ENCODE measurements at places on chromosomes 1 and 21.

GRCh38 chr1:228956864-228957263, 221.6 kb downstream of the RHOU start:
- DNase-seq = peak; percentile 28

DNA sequence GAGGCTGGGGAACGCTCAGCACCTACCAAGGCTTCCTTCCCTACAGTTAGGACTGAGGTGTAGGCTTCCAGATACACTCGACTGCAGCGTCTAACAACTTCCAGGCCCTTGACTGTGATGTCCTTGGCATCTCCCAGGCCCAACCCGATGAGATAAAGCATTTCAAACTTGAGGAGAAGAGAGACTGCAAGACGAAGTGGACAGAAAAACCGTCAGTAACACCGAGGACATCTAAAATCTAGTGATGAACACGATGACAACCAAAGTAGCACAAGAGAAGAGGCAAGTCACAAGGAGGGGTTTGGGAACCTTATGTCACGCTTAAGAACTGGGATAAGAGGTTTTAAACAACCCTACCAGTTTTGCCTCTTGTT, 314 bp downstream of the DPH5 start:
- no peak for DNase-seq

GRCh38 chr21:21547368-21547953, 549.3 kb downstream of the NCAM2 start:
- DNase-seq = peak; percentile 2

GRCh38 chr1:156750191-156750672, 1.2 kb downstream of the HDGF start:
- peak; percentile 58 for DNase-seq

DNA sequence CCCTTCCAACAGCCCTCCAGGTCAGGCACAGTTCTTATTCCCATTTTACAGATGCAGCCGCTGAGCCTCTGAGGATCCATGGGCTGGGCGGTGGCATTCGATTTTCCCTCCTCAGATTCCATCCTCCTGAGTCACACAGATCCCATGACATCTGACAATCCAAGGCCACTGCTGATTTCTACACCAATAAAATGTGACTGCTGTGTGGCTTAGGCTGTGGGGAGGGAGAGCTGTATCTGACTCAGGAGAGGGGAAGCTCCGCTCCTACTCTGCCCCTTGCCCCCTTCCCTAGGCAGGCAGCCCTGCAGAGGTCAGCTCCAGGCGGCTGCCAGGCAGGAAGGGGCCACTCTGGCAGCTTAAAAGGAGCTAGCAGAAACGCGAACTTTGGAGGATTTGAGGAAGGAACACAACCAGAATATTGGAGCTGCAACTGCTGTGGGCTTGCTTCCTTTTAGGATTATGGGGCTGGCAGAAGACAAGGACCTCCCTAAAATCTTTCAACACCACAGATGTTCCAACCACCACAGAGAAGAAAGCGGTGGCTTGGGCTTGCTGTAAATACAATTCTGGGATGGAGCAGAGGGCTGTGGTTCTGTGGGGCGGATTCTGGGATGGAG, 50.0 kb downstream of the MRPL37 start:
- DNase-seq = peak; percentile 85

- DNase-seq = no peak
Observed at GRCh38 chr1:158186180-158186579, 5.5 kb downstream of the CD1D start.

DNA sequence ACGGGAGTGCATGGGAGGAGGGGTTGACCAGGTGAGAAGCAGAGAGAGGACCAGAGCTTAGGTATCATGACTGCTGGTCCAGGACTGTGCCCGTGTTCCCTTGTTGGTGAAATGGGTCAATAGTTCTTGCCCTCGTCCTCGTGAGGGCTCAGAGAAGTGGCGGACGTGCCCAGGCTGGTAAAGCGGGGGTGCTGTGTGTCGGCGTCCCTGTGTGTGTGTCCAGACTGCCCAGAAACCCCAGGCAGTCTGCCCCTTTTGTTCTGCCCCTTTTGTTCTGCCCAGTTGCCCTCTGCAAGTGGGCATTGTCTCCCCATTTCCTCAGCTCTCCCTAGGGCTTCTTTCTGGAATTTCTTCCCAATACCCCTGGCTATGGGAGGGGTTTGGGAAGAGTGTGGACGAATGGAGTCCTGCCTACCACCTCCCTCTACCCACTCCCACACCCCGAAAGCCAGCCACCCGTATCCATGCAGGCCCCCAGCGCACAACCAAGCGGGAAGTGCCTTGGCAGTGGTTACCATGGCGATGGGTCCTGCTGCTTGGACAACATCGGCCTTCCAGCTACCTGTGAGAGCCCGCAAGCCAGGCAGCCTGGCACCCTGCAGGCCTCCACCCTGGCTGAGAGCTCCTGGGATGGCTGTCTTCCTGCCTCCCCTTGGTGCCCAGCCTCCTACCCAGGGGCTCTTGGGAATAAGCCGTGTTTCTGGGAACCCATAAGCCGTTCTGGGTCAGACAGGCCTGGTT, 34.7 kb downstream of the ACOT11 start:
- DNase-seq = no peak

DNA sequence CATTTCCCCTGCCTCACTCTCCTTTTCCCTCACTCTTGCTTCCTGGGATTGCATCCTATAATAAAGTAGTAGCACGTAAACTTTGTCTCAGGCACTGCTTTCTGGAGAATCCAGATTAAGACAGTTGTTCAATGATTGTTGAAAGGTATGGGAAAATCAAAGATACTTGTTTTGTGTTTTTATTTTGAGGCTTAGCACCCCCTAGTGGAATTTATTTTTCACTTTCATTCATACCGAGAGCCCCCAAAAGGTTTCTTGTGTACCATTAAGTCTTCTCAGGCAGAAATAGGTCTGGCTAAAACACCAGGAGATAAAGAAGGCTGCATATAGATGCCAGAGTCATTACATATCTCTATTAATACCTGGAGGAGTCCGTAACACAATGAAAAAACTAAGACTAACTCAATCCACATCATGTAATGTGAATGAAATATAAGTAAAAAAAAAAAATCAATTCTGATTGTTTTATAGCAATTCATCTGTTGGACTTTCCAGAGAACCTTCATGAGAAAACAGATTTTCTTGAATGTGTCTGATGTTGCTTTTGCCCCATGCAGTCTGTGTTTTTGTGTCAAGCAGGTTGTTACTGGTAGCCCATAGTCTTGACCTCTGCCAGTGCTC, 103.5 kb downstream of the RPE65 start:
- peak; percentile 68 for DNase-seq

GRCh38 chr1:207366022-207366421, 44.5 kb downstream of the CD55 start:
- DNase-seq = peak; percentile 28

GRCh38 chr1:82225421-82226185, 424.9 kb downstream of the ADGRL2 start:
- DNase-seq = peak; percentile 50

DNA sequence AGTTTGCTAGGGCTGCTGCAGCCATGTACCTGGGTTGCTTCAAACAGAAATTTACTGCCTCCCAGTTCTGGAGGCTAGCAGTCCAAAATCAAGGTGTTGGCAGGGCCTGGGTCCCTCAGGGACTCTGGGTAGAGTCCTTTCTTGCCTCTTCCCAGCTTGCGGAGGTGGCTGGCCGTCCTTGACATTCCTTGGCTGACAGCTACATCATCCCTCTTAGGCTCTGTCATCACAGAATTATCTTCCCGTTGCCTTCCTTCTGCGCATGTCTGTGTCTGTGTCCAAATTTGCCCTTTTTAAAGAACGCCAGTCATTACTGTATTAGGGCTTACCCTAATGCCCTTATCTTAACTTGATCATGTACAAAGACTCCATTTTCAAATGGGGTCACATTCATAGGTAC, 37.6 kb upstream of the PGBD5 start:
- DNase-seq = no peak

DNA sequence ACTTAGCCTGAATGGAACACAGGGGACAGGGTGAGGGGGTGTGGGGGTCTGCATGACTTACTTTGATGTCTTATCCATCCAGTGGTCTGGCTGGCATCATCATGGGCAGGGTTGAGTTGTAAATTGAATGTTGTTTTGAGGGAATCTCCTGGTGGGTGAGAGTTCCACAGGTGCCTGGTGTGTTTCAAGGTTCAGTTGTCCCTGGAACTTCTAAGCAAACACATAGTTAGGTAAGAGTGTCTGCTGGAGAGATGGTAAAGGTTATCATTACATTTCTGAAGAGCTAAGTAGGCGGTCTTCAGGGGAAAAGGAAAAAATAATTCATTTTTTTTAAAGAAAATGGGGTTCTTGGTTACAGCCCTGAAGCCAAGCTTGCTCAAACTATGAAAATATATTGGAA, 46.0 kb upstream of the SIPA1L2 start:
- DNase-seq = no peak

DNA sequence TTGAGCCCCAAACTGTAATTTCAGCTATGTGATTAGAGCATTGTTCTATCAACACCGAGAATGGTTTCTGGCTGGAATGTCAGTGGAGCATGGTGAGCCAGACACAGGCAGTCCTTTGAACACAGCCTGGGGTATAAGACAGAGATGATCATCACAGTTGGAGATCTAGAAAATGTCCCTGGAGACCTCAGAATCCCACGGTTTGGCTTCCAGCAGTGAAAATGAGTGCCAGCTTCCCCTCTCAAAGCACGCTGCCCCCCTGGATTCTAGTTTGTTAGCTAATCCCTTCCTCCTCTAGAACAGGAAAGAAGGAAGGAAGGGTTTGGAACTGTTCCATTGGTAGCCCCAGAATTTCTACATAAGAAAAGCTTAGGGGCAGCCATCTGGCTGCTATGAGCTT, 59.9 kb upstream of the JAK1 start:
- DNase-seq = no peak

DNA sequence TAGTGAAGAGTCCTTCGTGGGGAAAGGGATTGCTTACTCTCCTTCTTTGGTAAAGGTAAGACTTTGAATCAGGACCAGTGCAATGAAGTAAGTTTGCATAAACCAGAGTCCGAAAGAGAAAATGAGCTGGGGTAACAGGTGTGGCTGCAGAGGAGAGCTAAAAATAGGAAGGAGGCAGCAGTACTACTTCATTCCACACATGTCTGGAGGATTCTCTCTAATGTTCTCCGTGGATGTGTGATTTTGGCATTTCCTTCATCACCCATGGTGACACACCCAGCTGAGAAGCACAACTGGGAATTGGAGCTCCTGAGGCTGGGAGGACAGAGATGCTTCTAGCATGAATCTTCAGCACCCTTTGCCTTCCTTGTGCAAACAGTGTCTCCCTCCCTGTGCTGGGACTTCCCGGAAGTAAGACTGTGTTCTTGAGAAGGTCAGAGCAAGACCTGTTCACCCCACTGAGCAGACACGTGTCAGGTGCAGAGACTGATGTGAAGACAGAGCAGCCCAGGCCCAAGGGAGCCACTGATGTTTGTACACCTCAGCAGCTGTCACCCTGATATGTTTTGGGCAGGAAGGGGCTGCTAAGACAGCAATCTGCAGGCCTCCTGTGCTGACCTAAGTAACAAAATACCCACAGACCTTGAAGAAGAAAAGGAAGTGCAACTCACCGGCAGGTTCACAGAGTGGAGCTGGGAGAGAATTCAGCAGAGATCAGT, 13.3 kb downstream of the FCRL1 start:
- DNase-seq = no peak

DNA sequence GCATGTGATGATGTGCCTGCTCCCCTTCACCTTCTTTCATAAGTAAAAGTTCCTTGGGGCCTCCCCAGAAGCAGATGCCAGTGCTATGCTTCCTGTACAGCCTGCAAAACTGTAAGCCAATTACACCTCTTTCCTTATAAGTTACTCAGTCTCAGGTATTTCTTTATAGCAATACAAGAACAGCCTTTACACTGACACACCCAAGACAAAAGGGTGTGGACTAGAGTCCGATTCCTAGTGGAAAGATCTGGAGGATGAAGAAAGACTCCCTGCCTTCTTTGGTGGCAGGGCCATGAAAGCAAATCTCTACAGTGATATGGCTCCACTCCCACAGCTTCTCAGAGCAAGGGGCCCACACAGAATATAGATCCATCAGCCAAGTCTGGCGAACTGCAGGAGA, 209.7 kb upstream of the ST6GALNAC5 start:
- no peak for DNase-seq

DNA sequence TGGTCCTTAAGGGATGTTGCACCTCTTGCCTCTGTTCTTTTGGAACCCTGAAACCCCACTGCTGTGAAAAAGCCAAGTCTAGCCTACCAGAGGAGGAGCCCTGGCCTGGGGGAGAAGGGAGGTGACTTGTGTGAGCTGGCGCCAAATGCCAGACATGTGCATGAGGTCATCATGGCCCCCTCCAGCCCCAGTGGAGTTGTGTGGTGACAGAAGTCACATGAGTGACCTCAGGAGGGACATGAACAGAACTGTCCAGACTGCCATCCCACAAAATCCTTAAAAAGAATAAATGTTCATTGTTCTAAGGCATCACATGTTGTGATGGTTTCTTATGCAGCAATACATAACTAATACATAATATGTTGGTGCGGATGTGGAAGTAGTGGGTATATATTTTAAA, 10.8 kb downstream of the HHAT start:
- no peak for DNase-seq

- DNase-seq = no peak
Observed at GRCh38 chr1:182268669-182269068, 122.9 kb downstream of the GLUL start.

GRCh38 chr1:159088050-159088449, 11.5 kb upstream of the AIM2 start:
- peak; percentile 93 for DNase-seq

GRCh38 chr1:221839782-221840395, 98.0 kb upstream of the DUSP10 start:
- DNase-seq = peak; percentile 79

GRCh38 chr1:164565357-164565756, 6.4 kb downstream of the PBX1 start:
- DNase-seq = no peak

DNA sequence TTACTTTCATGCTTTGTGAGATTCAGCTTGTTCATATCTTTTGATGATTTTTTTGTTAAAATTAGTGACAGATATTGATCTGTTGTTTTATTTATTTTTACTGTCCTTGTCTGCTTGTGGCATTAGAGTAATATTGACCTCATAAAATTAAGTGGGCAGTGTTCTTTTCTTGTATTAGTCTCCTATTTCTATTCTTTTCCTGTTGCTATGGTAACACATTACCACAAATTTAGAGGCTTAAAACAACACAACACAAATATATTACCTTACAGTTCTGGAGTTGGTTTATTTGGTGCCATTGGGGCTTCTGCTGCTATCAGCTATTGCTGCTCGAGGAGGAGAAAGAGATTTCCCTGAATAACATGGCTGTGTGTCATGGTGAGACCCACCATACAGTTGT, 135.7 kb downstream of the C1orf94 start:
- no peak for DNase-seq

GRCh38 chr21:45140346-45140940, 66.1 kb downstream of the ADARB1 start:
- DNase-seq = peak; percentile 91

DNA sequence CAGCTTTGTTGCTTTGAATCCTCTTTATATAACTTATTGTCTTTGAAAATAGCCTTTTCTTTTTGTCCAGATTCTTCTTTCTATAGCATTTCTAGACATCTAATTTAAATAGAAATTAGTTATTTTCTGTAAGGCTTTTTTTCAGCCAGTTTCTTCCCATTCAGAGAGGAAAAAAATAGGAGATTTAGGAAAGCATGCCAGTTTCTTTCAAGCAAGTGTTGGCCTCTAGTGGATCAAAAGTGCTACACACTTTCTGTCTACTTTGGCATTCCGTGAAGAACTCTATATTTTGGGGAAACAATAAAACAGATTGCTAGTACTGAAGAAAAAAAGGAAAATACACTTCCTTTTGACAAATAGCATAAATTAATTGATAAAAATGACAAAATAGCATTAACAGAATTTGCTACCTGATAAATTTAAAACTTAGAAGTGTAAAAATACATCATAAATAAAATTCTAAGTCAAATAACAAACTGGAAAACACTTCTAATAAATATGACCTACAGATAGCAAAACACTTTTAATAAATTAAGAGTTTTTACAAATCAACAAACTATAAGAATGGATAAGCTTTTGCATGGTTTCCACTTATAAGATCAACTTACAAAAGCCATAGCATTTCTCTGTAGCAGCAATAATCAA, 13.1 kb upstream of the EXO1 start:
- DNase-seq = peak; percentile 77
